ENCODE measurements at places on chromosomes 2 and 18. TPM values are rescaled to one million over a fixed set of nuclear protein-coding genes. Genes with fewer than 3 reads are reported as not detected.

- DNase-seq = no peak
These were observed 598.4 kb downstream of the MBD2 start for GRCh38 chr18:53625997-53626599.

Gene TYMS
- 46.6 TPM for polyA plus RNA-seq

Gene ARL4C
- polyA plus RNA-seq = 15.0 TPM

- DNase-seq = no peak
These were observed 4.4 kb upstream of the GPR35 start for GRCh38 chr2:240620859-240621258.

DNA sequence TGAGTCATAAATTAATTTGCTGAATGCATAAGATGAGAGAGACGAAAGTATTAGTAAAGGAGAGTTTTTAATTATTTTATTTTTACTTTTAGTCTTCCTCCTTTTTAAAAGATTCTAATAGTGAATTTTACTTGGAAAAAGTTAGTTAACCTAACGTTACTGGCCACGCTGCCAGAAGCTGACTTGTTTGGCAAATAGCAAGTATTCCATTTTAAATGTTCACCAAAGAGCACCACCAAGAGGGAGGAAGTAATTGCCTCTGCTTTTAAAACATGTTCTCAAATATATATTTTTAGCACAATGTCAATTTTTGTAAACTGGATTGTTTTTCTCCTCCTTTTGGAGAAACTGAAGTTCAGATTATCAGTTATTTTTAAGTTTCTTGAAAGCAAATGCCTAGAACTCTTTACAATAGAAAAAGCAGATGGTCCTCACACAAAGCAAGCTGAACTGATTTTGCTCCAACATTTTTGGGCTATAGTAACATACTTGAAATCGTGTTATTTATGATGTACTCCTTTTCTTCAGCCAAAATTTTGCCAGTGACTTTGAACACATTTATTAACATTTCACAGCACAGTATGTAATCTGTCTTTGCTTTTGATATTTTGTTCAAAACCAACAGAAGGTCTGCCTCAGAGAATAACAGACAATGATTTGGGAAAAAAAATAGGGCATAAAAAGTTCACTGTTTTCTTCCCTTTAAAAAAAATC is 1311.0 kb upstream of the FAM98A start:
- DNase-seq = no peak

DNA sequence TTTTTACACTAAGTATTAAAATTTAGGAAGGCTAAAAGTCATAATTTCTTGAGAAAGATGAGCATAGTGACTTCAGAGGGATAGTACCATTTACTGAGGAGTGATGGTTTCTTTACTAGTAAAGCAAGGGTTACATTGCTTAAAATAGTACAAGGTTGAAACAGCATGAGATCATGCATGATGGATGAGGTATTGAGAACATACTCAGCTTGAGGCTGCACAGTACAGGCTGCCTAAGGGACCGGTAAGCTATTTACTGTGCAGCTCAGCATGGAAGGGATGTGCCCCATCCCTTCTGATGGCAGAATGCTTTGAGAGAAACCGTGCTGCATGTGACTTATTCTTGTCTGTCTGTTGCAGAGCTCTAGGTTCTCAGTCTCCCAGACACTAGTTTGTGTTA is 122.1 kb downstream of the EML6 start:
- no peak for DNase-seq

DNA sequence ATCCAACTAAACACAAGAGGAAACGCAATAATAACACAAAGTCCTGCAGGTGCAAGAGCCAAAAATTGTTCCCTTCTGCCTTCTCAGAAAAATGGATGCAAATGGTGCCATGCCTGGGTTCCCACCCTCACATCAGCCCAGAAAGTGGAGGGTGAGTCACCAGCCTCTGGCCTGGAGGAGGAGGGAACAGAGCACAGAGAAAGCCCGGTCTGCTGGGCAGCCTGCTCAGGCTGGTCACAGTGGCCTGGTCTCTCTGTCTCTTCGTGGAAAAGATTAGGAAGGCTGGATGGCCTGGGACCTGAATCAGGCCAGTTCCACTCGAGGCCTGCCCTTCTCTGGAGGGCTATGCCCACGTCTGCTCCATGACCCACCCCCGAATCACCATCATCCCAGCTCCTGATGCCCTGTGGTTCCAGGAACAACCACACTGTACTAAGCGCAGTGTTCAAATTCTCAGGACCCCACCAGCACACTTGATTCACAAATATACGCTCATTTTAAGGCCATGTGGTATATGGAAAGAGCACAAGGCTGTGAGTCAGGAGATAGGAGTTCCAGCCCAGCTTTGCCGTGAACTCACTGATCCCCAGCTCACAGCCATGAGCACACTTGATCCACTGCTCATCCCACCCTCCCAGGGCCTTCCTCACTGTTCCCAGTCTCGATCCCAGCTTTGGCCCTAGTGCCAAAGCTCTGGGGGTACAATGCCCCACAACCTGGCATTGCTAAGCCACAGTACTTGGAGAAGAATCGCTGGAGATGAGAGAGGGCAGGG is 82.1 kb downstream of the ZBTB7C start:
- DNase-seq = no peak

GRCh38 chr2:153074207-153074606 is 355.8 kb downstream of the ARL6IP6 start:
- no peak for DNase-seq

DNA sequence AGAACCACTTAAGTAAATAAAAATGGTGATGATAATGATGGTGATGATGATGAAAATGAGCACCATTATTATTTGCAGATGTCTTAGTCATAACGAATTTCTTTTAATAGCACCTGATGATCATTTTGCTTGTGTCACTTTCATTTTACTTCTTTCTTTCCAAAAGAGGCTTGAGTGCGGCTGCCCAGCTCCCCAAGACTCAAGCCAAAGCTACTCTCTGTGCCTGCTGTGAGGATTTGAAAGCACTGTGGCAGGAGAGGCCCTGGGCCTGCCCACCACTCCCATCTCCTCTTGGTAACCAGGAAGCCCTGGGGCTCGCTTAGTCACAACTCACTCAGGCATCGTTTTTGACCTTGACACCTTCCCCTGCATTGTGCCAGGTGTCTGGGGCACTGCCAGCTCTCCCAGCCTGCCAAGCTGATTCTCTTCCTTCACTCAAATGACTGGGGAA is 41.2 kb downstream of the RPL37A start:
- no peak for DNase-seq

- DNase-seq = no peak
These were observed 15.4 kb upstream of the XDH start for GRCh38 chr2:31429759-31430438.

GRCh38 chr18:51525453-51526225 is 328.2 kb upstream of the MEX3C start:
- no peak for DNase-seq
